HT1080 (cell line): ENCODE measurements at places on chromosomes 7 and 10. TPM values are rescaled to one million over a fixed set of nuclear protein-coding genes. Genes with fewer than 3 reads are reported as not detected.

Gene RAMP3
- total RNA-seq: not detected in 2 replicates

- no peak for DNase-seq
Measured at GRCh38 chr10:43282881-43283280, 16.0 kb upstream of the RASGEF1A start.

DNA sequence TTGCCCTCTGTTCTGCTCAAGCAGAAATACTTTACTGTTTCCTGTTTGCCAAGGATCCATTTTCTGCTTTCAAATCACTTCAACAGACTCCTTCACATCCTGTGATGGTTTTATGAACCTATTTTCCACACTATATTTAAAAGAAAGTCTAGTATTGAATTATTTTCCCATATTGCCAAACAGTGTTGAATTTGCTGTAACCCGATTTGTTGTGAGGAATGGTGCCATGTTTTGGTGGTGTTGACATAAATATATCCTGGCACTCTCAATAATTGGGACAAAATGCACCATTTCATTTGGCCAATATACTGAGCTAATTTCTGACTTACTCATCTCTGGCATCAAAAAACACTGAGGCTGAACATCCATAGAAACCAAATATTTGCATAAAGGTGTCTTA is 615.4 kb upstream of the SEMA3D start:
- no peak for DNase-seq

DNA sequence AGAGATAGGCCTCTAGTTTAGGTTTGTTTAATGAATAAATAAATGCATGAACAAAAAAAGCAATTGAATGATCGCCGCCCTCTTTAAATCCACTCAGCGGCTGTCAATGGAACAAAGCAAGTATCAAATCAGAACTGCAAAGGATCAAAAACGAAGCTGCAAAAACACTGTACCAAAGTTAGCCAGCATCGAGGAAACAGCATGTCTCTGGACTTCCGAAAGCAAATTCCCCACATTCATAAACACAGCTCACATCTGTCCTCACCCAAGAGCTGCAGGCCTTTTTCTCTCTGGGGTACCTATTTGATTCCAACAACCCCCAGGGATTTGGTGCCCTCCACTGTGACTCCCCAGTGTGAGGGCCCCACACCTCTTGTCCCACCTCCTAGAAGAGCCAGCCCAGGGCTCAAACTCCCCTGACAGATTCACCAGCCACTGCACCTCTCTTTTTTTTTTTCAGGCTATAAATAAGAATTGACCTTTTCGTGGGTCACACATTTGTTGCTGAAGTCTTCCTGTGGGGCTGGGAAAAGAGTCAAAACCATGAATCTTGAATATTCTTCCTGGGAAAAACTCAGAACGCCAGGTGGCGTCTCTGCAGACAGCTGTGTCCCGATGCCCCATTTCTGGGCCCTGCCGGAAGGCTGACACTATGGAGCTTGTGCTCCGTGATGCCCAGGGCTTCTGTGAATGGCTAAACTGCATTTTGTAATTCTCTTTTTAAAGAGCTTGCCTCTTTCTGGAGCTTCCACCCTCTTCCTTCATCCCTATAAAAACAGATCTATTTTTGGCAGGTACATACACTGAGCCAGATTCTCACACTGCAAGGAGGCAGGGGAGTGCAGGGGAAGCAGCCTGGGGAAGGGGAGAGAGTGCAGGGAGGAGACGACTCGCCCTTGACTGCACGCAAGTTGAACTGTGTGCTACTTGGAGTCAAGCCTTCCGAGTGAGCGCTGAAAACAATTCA is 51.7 kb downstream of the HSPA12A start:
- no peak for DNase-seq

- DNase-seq: no peak
Measured at GRCh38 chr7:121909716-121910345, 36.9 kb downstream of the PTPRZ1 start.

GRCh38 chr7:29078311-29079260 is 67.8 kb downstream of the CPVL start:
- no peak for DNase-seq

DNA sequence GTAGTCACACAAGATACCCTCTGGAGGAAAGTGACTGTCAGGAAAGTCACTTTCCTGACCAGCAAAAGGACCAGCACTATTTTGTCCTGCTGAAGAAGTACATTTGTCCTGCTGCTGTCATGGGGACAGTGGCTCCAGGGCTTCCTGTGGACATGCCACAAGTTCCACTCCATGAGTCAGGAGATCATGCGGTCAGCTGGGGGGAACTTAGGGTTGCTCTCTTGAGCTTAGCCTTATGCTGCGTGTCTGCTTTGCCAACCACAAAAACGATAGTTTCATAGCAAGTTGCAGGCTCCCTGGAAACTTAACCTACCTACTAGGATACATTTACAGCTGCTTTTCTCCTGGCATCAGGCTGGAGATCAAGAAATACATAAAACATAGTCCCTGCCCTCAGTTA is 19.8 kb upstream of the ALOX5 start:
- DNase-seq: peak; percentile 62

- no peak for DNase-seq
Measured at GRCh38 chr7:127189074-127189473, 63.7 kb downstream of the GRM8 start.

DNA sequence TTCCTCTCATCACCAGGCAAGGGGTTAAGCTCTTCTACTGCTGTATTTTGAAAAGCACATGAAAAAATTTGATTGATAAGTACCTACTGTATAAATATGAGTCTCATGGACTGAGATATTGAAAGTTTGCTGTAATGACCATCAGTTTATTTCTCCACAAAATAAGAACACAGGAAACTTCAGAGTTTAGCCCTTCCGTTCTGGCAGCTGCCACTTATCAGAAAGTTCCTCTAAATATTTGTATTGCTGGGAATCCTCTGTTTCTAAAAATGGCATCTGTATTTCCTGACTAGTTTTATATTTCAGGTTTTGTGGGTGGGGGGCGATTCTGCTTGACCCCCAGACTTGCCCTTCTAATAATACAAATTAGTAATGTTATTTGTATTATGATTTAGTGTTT is 92.0 kb downstream of the LYZL2 start:
- DNase-seq: no peak
